NAMALWA (cell line): ENCODE measurements at places on chromosomes 16 and 17.

DNA sequence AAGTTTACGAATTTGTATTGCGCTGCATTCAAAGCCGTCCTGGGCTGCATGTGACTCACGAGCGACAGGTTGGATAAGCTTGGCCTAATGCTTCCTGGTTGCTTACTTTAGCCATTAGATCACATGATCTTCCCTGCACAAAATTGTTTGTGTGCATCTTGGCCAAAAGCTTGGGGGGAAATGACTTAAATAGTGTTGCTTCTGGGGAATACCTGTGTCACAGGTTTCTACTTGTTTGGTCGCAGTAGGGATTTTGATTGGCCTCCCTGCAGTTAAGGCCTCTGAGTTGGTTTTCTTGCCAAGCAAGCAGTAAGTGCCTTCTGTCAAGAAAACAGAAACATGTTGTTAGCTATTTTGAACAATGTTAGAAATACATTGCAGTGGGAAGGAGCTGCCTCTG lies 39.6 kb upstream of the DUSP14 start:
- DNase-seq = no peak

- peak; percentile 61 for DNase-seq
Measured at GRCh38 chr16:11742093-11742535, 543 bp downstream of the TXNDC11 start.

DNA sequence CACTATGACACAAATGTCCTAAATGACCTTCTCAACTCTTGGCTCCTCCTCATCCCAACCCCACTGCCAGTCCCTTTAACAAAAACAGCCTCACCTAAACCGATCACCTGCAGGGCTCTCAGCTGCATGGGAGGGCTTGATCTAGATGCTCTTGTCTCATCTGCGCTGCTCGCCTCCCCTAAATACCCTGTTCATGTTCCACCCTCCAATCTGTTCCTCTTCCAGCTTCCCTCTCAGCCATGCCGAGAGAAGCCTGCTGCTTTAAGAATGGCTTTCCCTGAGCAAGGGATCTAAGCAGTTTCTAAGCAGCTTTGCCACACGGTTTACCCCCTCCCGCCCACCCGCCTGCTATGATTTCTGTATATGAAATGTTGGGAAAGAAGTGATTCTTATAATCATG lies 23.7 kb downstream of the PIPOX start:
- no peak for DNase-seq

GRCh38 chr17:62052765-62053338 lies 12.2 kb downstream of the MED13 start:
- no peak for DNase-seq

DNA sequence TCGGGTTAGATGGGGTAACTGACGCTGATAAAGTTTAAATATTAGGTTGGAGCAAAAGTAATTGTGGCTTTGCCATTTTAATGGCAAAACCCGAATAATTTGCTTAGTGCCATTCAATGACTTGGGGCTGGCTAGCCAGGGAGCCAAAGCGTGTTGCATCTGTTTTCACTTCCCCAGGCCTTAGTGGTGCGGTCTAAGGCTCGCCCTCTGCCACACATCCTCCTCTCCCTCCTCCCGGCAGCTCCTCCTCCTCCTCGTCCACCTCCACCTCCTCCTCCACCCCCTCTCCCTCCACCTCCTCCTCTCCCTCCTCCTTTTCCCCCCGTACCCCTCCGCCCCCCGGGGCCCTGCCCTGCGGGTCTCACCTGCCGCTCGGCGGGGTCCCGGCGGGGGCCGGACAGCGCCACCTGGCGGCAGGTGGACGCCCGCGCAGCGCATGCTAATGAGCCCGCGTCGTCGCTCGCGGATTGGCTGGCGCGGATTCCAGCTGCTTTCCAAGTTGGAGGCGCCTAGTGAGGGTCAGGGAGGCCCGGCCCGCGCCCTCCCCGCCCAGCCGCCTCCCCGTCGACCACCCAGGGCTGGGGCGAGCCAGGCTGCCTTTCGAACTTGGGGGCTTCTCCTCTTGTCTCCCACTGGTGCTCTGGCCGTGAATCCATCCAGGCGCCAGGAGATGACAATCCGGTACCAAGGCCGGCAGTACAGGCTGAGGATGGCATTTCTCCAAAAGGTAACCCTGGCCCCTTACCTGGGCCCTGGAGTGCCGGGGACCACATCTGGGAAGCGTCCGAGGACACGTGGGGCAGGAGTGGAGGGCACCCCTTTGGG lies 36.6 kb upstream of the RGS9 start:
- DNase-seq = peak; percentile 90

DNA sequence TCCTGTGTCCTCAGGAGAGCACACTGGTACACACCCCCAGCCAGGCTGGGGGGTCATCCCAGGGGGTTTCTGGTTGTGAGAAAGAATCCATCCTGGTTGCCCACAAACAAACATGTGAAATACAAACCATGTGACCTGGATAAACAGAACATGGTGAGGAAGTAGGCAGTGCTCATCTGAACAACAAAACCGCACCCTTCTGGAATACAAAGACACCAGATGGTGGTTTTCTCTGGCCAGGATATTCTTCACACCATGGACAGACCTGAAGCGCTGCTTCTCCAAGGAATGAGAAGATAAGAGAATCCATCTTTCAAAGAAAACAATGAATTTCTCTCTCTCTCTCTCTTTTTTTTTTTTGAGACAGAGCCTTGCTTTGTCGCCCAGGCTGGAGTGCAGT lies 302.3 kb downstream of the SLC39A11 start:
- no peak for DNase-seq

DNA sequence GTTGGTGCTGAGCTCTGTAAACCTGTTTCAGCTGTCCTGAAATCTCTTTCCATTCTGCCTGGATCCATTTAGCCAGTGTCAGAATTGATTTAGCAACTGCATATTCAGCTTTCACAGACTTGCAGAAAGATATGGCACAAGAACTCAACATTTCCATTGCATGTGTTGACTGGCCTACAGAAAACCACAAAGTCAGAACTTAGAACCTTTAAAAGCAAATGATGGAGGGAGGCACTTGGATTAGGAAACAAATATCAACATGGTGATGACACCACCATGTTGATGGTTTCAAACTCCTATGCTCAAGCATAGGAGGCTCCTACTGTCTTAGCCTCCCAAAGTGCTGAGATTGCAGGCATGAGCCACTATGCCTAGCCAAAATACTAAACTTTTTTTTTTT lies 52.3 kb upstream of the ARL6IP1 start:
- DNase-seq = no peak

DNA sequence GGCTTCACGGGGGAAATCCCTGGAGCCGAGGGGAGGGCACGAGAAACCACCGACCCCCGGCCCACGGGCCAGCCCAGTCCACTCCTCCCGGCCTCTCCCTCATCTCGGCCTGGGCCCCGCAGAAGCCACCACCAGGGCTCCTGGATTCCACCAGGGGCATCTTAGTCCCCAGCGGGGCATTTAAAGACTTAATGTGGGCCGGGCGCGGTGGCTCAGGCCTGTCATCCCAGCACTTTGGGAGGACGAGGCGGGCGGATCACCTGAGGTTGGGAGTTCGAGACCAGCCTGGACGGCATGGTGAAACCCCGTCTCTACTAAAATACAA lies 24.1 kb upstream of the ABR start:
- no peak for DNase-seq

DNA sequence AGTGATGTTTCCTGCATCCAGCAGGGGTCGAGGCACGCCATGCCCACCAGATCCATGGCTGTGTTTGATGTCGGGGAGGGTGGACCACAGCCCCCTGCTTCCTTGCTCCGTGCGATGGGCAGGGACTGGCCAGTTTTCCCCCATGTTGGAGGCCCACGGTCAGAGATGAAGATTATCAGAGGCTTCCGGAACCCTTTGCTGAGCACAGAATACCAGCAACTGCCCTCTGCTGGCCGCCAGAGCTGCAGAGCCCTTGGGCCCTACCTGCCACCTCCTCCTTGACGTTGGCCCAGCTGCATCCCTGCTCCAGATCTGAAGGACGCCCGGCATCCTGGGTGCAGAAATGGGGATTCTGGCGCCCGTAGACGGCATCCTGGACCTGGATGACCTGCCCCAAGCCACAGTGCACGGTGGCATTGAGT lies 23.7 kb upstream of the BCO1 start:
- no peak for DNase-seq

DNA sequence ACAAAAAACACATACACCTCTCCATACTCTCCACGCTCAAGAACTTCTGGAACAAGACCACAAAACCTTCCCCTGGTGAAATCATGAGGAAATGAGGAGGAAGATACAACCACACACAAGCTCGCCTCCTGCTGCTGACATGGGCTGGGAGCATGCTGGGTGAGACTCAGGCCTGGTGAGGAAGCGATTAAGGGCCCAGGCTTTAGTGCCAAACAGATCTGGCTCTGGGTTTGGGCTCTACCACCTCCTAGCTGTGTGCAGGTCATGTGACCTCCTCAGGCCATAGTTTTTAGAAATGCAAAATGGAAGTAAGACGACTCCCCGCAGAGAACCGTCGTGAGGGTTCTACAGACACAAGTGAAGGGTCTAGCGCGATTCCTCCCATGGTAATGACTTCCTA lies 41.3 kb downstream of the VAC14 start:
- DNase-seq = no peak

DNA sequence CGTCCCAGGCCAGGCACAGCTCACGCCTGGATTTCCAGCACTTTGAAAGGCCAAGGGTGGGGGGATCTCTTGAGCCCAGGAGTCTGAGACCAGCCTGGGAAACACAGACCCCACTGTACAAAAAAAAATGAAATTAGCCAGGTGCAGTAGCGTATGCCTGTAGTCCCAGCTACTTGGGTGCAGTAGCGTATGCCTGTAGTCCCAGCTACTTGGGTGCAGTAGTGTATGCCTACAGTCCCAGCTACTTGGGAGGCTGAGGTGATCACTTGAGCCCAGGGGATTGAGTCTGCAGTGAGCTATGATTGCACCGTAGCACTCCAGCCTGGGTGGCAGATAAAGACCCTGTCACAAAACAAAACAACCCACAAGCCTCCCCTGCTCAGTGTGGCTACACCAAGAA lies 27.0 kb upstream of the SLC25A19 start:
- no peak for DNase-seq

DNA sequence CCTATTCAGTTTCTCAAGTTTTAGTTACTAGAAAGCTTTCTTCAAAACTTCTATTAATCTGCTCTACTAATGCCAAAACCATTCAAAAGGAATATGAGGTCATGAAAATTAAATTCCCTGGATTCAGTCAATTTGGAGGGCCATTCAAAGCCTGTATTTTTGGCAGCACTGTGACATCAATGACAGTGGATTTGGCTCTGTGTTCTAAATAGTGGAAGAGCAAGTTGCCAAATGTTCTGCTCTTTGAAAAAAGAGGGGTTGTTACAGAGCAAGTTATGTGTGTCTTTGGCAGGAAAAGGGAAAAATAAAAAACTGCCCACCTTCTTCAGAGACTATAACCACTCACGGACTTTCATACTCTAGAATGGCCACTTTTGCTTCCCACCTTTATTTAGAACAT lies 3.2 kb upstream of the C16orf46 start:
- DNase-seq = no peak

DNA sequence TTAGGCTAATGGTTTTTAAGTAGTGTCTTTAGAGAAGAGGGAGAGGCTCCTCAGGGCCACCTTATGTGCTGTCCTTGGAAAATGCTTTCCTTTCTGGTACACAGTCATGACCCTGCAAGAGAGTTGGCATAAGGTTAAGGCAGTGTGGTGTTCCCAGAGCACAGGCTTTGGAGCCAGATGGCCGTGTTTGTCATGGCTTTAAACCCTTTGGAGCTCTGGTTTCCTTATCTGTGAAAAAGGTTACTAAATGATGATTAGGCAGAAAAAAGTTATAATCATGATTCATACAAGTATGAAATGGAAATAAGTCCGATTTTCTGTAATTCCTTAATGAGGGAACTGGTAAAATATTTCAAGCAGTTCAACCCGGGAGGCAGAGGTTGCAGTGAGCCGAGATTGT lies 13.2 kb downstream of the UTP4 start:
- no peak for DNase-seq

GRCh38 chr17:82716203-82717010 lies at the start of gene FN3KRP:
Gene FN3KRP, plus strand, starts transcription at chr17:82716706. Its CDS starts 50 bp downstream, at chr17:82716756.
- DNase-seq = peak; percentile 94

DNA sequence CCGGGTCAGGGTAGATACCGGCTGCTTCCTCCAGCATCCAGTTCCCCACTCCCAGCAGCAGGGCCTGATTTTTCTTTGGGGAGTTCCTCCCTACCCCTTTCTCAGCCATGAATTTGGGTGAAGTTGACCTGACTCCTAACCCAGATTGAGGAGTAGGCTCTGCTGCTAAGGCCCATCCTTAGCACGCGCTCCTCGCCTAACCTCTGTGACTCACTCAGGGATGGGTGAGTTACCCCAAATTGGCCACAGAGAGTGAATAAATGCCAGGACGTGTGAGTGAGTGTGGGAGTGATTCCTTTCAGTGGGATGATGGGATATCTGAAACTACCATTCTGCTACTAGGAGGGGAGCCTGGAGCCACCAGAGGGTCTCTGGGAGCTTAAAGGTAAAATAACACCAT lies 28.9 kb upstream of the ABCC12 start:
- DNase-seq = no peak
